ENCODE measurements at places on chromosomes 1 and 21.

DNA sequence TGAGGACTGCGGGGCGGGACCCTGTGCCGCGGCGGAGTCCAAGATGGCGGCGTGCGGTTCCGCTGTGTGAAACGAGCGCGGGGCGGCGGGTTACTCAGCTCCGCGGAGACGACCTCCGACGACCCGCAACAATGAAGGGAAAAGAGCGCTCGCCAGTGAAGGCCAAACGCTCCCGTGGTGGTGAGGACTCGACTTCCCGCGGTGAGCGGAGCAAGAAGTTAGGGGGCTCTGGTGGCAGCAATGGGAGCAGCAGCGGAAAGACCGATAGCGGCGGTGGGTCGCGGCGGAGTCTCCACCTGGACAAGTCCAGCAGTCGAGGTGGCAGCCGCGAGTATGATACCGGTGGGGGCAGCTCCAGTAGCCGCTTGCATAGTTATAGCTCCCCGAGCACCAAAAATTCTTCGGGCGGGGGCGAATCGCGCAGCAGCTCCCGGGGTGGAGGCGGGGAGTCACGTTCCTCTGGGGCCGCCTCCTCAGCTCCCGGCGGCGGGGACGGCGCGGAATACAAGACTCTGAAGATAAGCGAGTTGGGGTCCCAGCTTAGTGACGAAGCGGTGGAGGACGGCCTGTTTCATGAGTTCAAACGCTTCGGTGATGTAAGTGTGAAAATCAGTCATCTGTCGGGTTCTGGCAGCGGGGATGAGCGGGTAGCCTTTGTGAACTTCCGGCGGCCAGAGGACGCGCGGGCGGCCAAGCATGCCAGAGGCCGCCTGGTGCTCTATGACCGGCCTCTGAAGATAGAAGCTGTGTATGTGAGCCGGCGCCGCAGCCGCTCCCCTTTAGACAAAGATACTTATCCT lies 430 bp downstream of the RBM15 start:
- peak; percentile 55 for DNase-seq

DNA sequence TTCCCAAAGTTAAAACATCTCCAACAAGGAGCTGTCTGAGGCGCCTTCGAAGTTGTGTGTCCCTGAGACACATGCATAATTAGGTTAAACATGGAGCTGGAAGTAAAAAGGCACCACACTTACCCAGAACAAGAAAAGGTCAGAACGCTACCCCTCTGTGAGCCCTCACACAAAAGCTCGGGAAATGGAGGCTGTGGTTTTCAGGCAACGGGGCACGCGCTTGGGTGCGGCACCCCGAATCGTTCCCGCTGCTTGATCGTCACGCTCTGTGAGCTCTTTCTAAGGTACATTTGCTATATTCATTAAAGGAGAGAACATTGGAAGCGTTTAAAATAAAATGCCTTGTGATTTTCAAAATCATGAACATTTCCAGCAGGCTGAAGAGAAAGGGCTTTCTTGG lies 12.5 kb downstream of the CAPN8 start:
- no peak for DNase-seq

- DNase-seq: no peak
These were observed 48.1 kb downstream of the PHC2 start for GRCh38 chr1:33382661-33383415.

GRCh38 chr21:42362700-42363099 lies 3.6 kb downstream of the TFF1 start:
- no peak for DNase-seq

- DNase-seq: no peak
These were observed 57.2 kb downstream of the DNAI4 start for GRCh38 chr1:66867501-66867900.

DNA sequence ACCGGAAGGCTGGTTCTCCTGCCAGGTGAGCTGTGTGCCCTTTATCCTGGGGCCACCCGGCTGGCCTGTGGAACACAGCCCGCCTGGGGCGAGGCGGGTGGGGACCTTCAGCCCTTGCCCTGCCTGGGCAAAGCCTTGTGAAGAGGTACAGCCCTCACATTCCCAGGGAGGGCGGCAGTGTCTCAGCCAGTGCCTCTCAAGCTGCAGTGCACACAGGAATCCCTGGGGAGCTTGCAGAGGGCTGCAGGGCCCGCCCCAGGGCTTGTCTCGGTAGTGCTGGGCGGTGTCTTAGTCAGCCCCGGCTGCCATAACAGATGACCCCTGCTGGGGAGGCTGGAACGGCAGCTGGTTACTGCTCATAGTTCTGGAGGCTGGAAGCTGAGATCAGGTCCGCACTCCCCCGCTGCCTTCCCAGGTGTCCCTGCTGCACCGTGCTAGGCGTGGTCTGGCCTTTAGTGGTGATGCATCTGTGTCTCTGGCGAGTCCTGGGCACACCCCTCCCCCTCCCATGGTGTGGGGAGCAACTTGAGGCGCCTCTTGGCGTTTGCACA lies 12.6 kb downstream of the DFFB start:
- peak; percentile 79 for DNase-seq

DNA sequence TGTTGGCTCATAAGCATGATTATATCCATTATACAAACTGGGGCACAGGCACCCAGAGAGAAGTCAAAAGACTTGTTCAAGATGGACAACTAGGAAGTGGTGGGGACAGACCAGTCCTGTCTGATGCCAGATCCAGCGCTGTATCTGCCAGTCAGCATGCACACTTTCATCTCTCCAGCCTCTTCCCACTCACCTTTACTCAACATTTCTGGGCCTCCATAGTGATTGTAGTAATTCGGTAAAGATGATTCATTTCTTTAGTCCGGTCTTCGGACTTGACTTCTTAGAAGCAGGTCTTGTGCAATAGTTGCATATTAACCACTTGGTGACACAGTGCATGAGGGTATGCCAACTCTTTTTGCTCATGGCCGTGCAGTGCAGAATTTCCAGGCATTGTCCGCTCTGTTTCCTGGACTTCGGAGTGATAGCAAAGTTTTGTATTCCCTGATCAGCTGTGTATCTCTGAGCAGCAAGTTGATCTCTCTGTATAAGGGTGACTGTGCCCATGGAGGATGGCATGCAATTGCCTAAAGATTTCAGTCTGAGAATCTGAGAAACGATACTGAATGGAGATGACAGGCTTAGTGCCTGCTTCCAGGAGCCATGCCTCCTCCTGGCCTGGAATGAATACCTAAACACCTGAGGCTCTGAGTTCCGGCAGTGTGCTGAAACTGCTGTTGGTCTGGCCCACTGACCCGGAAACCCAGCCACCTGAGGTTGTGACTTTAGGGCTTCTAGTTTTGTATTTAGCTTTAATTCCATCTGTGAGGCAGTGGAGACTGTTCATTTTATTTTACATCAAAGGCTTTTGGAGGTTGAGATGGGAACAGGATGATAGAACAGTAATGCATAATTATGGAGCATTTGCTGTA lies 39.0 kb downstream of the GALNT2 start:
- DNase-seq: no peak

- DNase-seq: peak; percentile 4
These were observed 42.8 kb downstream of the POFUT2 start for GRCh38 chr21:45244799-45245340.

DNA sequence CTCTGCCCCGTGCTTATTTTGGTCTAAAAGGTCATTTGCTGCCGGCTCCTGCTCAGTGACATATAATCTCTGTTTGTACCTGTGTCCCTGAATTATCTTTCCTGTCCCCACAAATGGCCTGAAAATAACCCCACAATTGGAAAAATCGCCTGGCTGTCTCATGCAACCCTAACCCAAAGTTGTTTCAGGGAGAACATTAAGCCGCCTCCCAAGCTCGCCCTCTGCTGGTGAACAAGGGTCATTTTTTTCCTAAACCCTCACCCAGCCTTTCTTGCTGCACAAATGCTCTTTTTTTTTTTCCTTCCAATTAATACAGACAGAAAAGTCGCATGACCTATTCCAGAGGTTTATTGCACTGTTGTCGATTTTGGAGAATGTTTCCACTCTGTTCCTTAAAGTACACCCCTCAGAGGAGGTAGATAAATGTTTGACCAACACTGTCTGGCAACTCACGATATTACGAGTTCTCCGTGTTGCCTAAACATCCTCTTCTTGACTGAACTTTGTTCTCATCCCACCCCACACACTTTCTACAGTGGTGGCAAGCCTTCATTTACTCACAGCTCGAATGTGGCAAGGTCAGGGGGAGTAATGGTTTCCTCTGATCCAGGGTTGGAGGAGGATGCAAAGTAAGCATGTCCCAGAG lies 148.7 kb downstream of the ZZZ3 start:
- peak; percentile 52 for DNase-seq

GRCh38 chr1:164868990-164869389 lies 310.0 kb downstream of the PBX1 start:
- DNase-seq: peak; percentile 73

GRCh38 chr21:29403922-29404538 lies 105.3 kb downstream of the BACH1 start:
- DNase-seq: no peak

GRCh38 chr1:177905686-177906085 lies 64.2 kb downstream of the SEC16B start:
- DNase-seq: no peak

DNA sequence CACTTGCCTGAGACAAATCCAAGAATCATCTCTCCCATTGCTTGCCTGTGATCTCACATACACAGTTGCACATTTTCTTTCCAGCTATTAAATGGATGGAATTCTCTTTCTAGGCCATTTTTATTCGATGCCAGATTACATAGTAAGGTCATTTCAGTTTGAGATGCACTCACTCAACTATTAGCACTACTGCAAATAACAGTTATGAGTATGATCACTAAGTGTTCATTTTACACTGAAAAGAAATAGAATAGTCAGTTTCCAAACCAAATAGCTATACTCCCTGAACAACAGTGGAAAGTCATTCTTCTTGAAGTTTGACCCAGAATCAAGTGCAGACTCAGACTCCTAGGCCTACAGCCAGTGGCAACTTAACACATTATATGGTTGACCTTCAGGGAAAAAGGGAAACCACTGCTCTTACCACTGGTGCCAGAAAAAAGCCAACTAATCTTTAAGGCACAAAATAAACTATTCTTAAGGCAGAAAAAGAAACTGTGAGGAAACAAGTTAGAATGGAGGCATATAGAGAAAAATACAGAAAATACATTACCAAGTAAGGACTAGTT lies 31.5 kb downstream of the WNT2B start:
- DNase-seq: no peak

- DNase-seq: no peak
These were observed 20.1 kb upstream of the COL18A1 start for GRCh38 chr21:45384656-45385548.

GRCh38 chr1:174075245-174075692 lies 53.1 kb upstream of the RC3H1 start:
- no peak for DNase-seq

DNA sequence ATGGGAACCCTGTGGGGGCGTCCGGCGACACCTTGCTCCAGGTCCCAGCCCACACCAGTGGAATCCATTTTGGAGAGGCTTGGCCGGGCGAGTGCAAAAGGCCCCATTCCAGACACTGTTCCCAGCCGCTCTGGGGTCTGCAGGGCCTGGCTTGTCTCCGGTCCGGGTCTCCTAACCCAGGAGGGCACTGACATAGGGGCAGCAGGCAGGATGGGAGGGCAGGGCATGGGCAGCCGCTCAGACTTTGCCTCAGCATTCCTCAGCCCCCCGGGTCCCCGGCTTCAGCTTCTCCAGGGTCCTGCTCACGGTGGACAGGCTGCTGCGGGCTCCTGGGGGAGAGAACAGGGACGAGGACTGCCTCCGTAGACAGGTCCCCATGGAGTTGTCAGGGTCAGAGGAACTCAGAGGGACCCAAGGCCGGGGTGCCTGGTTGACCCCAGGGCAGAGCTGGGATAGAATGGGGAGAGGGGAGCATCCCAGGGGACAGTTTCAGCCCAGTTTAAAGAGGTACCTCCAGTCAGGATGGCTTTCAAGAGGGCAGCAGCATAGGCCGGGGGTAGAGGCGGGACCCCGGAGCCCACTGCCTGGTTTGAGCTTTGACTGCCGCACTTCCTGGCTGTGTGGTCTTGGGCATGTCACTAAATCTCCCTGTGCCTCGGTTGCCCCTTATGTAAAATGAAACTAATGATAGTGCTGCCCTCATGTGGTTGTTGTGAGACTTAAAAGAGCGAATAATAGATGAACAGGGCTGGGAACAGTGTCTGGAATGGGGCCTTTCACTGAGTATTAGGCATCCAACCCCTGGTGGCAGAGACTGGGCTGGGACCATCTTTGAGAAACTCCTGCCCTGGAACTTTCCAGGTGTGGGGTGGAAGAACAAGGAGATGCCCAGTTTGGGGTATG lies 3.7 kb downstream of the KNCN start:
- no peak for DNase-seq

- DNase-seq: no peak
These were observed 2.7 kb downstream of the STUM start for GRCh38 chr1:226551299-226551698.

- DNase-seq: no peak
These were observed 21.2 kb downstream of the TP73 start for GRCh38 chr1:3673381-3674099.

DNA sequence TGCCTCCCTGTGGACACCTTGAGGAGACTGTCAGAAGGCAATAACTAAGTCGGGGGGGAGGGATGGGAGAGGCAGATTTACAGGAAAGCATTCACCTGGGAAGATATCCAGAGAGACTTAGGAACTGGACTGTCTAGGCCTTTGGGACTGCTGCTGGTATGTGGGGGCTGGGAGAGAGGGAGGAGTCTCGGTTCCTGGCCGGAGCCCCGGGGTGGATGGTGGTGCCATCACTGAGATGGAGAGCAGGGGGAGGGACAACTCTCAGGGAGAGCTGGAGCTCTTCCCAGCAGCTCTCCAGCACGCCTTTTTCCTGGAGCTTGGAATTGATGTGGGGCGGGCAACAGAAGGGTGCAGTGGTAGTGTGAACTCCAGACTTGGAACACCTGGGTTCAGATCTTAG lies 22.1 kb downstream of the PTPRF start:
- DNase-seq: no peak

- DNase-seq: no peak
These were observed 37.9 kb upstream of the BMP8B start for GRCh38 chr1:39826583-39826982.

DNA sequence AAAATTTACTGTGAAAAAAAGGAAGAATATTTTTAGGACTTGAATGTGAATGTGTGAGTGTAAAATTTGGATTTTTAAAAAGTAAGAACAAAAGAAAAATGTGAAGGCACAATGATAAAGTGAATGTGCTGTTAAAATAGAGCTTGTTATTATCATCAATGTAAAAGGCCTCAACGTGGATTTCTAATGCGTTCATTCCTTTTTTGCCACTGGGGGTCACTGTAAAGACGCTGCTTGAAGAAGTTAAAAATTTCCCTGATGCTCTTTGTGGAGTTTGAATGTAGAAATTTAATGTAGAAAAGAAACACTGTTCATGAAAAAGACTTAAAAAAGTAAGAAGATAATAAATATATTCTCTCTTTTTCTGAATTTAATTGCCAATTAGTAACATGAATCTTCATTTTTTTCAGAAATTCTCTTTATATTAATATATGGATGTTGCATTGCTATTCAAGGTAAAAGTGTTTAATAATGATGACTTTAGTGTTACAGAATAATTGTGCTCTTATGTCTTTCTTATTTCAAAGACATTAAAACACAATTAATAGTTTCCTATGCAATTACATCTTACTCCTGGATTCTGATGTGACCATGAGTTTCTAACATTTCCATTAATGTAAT lies 161.5 kb downstream of the DNM3 start:
- DNase-seq: peak; percentile 26

DNA sequence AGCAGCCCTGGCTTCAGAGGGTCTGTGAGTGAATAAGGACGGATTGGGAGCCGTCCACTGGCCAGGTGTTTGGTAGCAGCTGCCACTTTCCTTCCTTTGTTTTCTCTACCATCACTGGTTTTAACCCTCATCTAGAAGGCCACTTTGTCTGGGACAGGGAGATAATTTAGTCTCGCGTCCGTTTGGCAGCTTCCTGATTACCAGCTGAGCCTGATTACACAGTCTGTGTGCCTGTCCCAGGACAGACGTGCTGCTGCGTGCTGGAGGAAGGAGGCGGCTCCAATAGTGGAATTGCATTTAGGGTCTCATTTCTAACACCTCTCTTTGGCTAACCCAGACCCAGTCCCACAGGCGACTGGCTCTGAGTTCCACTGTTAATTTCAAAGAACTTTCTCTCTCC lies 24.6 kb upstream of the CASQ2 start:
- DNase-seq: no peak
